ENCODE measurements at places on chromosomes 2 and 18. TPM values are rescaled to one million over a fixed set of nuclear protein-coding genes. Genes with fewer than 3 reads are reported as not detected.

- DNase-seq, result no peak
These were observed 126.7 kb downstream of the NDUFA10 start for GRCh38 chr2:239898292-239898925.

DNA sequence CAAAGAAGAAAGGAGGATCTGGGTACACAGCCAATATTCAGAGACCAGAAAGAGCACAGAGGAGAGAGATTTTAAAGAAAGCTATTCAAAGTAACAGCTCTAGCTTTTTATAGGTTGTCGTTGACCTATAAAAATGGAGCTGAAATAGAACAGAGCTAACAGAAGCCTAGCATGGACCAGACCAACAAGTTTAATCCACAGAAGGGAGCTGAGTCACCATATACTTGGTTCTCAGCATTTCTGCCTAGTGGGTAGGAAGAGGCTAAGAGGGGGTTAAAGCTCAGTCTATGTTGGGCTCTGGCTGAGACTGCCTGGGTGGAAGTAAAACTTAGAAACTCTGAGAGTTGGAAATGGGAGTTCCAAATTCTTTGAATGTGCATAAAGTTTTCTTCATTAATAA, 678.0 kb upstream of the CDH2 start:
- DNase-seq, result peak; percentile 54

- peak; percentile 79 for DNase-seq
These were observed 6.6 kb upstream of the PTMA start for GRCh38 chr2:231701456-231702373.

VSNL1 gene
- total RNA-seq, result 1.2 TPM

CXCR1 gene
- total RNA-seq, result not detected

PLA2R1 gene
- 8.3 TPM for total RNA-seq

LBX2 gene
- 3.0 TPM for total RNA-seq

All from fibroblast of lung (primary cell).